ENCODE measurements at places on chromosomes 3 and 15.
A peak's percentile ranks its signal among the peaks of the same experiment; 100 is the strongest.

DNA sequence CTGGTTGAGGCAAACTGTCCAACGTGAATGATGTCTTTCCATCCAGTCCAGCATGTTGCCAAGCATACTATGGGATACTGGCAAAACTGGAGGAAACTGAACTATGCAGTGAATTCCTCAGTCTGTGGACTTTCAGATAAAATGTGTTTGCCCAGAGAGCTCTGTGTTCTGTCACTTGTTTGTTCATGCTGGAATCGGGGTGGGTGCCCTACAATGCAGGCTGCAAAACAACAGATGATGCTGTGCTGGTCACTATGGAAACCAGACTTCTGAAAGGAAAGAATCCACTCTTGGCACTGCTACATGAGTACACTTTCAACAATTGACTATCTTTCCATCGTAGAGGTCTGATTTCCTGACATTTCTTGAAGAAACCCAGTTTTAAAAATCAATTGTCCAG, 272.5 kb upstream of the ARHGEF26 start:
- no peak for DNase-seq

DNA sequence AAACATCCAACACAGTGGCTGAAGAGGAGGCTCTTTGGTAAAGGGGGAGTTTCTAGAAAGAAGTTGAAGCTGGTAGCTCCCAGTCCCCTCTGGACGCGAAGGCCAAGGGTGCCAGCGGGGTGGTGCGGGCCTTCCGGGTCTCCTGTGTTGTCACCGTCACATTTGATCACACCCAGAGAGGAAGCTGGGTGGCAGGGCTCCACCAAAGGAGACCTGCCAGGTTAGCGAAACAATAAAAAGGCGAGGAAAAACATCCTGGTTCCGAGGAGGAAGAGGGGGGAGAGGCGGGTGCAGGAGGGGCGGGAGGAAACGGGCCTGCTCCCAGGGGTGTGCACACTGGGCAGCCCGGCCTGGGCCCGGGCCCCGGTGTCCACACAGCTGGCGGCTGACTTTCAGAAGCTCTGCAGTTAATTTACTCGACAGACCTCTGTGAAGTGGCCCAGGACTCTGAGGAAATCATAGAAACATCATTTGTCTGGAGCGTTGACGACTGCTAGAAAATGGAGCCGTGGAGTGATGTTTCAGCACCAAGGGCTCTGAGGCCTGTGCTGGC, 12.1 kb downstream of the HEG1 start:
- DNase-seq, result no peak

GRCh38 chr15:70526221-70526973, 237.0 kb downstream of the UACA start:
- peak; percentile 49 for DNase-seq

DNA sequence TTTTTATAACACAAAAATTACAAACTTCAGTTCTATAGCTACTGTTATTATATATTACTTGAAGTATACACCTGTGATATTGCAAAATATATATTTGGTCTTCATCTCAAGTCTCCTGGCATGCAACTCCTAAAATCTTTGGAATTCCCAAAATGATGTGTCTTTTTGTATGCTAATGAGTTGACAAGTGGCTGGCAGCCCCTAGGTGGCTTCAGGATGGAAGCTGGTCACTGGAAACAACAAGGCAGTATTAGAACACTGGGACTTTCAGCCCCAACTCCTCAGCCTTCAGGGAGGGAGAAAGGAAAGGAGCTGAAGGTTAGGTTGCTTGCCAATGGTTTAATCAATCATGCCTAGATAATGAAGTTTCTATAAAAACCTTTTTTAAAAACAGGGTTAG, 112.0 kb downstream of the SCAPER start:
- no peak for DNase-seq

GRCh38 chr15:31296646-31297574, 29.7 kb upstream of the KLF13 start:
- no peak for DNase-seq

DNA sequence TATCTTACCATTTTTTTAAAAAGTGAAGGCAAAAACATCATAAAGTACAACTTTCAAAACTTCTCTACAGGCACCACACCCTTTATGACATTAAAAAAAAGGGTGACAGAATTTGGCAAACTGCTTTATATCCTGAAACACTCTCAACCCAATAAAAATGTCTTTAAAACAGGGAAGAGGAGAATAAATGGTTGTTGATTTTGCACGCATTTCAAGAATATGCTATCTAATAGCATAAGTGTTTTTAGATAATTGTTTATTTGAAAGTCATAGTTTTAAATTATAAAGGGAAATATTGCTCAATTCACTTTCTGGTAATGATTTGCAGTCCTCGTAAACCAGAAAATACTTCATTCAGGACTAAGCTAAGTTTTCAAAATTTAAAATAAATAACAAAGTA, 1.7 kb upstream of the PCOLCE2 start:
- DNase-seq, result no peak

DNA sequence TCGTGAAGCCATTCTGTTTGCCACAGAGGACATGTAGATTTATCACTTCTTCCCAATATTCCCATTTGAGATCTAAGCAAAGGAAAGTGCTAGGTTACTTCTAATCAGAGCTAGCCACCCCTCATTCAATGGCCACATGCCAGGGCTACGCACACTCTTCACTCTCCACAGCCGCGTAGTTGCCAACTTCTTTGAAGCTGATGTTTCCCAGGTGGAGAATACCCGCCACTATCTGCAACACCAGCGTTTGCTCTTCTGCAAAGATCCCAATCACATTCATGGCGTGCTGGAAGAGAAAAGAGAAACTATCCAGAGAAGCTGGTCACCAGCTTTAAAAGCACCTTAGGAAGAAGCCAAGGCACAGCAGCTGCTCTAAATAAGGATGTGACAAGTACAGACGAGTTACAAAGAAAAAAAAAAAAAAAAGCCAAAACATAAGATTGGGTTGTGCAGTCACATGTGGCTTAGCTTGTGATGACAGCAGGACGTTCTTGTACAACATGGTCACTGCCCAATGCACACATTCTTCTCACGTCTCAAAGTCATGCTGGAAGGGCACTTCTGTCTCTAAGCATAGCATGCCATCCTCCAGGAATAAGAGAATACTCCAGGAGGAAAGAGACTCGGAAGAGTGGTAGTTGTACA, 16.4 kb downstream of the LDHAL6B start:
- no peak for DNase-seq

GRCh38 chr3:81249540-81250029, 511.9 kb downstream of the GBE1 start:
- DNase-seq, result no peak

DNA sequence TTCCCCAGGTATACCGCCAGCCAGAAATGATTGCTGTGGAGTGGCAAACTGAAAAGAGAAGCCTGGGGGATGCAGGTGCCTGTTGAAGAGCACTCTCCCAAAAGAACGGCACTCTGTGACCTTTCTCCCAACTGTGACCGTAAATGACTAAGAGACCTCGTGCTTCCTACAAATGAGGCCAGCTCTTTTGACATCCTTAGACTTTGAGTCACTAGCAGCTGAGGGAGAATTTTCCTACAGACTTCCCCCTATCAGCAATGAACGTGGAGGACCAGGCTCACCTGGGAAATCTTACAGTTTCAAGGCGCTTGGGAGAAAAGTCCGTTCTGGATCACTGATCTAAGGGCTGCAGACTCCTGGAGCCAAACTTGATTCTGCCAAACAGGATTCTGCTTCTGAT, 8.6 kb downstream of the AQP9 start:
- no peak for DNase-seq

DNA sequence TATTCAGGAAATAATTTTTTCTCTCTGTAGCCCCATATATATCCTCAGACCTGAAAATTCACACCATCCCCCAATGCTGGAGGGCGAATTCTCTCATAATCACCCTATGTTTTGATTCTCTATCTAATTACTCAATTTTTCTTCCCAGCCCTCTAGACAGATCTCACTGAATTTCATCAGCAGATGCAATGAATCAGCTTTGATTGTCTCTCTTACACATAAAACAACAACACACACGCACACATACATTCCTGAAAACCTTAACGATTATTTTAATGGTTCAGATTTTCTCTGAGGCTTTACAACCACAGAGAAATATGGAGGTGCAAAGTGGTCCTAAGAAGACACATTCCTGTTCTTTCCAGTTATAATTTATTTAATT, 11.1 kb downstream of the RBMS3 start:
- DNase-seq, result no peak

DNA sequence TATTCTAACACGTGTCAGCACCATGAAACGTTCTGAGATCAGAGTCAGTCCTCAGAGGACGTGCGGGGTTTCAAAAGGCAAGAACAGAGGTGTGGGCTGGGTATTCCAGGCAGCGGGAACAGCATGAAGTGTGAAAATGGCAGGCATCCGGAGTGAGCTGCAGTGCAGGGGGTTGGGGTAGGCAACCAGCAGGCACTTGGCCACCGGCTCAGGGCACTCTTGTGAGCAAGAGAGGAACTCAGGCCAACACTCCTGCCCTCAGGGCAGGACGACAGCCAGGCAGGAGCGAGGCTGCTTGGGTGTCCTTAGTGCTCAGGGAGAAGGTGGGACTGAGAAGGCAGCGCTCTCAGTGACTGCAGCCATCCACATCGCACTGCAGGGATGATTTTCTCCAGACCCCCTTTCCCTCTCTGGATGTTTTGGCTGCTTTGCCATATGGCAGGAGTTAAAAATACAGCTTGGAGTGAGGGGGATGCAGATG, 151.1 kb downstream of the NUP210 start:
- no peak for DNase-seq

- no peak for DNase-seq
Observed at GRCh38 chr15:64070106-64070505, 23.5 kb downstream of the CIAO2A start.

DNA sequence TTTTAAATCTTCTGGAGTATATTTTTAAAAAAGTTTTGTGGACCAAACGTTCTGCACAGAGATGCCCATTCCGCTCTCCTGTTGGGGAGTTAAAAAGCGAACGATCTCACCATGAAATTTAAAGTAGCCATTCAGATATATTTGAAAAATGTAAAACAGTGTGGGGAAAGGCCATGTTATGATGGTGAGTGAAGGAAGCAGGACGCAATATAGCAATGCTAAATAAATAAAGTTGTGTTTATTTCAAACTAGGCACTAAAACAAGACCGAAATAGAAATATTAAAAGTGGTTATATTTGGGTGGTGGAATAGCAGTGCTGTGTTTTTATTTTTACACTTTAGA, 327 bp upstream of the CCDC13 start:
- no peak for DNase-seq

GRCh38 chr15:27028858-27029477, 58.0 kb downstream of the GABRG3 start:
- no peak for DNase-seq

- DNase-seq, result peak; percentile 57
Observed at GRCh38 chr15:62482785-62483429, 317.8 kb upstream of the C2CD4B start.

DNA sequence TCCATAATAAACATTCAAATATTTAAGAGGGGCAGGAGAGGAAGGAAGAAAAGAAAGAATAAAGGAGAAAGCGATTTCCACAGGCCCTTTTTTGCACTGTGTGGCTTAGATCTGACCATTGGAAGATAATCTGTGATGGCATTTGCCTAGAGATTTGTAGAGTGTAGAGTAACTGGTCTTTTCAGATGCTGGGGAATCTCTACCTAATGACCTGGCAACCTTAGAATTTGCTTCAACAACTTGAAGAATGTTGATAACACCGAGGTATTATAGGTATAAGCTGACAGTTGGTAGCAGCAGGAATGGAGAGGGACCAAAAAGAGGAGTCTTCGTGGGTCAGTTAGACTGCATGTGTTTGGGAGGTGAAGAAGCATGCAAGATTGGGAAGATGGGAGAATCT, 20.9 kb upstream of the AVEN start:
- no peak for DNase-seq

- DNase-seq, result no peak
Observed at GRCh38 chr3:11991751-11992150, 12.4 kb upstream of the SYN2 start.

GRCh38 chr3:99633887-99634558, 4.4 kb upstream of the COL8A1 start:
- DNase-seq, result no peak

GRCh38 chr3:127886956-127887231, 28.1 kb upstream of the KBTBD12 start:
- no peak for DNase-seq

DNA sequence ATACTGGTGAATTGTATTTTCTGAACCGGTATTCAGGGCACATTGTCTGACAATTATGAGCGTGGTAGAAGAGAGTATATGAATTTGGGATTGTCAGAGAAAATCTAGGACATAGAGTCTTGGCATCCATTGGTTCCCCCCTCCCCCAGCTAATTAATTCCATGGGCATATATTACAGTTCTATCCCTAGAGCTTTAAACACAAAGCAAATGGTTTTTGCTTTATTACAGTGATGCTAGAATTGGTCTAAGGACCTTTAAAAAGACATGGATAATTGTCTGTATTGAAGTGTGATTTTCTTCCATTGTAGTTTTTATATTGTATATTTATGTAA, 91.3 kb downstream of the FNDC3B start:
- DNase-seq, result no peak

DNA sequence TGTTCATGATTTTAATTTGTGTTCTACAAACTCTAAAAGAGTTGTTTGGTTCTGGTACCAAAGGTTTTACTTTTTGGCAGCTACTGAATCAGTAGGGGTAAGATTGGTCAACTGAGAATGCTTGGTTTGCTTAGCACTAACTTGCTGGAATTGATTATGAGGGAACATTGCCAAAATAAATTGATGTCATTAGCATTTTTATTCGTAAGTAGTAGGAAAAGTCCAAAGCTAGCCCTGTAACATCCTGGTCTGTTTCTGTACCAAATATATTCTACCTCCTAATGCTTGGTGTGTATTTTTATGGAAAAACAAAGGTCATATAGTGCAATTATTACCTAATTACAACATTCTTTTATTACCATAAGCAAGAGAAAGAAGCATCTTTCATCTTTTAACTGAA, 35.9 kb upstream of the KPNA4 start:
- DNase-seq, result no peak

GRCh38 chr3:176942305-176942704, 255.0 kb downstream of the TBL1XR1 start:
- DNase-seq, result no peak

DNA sequence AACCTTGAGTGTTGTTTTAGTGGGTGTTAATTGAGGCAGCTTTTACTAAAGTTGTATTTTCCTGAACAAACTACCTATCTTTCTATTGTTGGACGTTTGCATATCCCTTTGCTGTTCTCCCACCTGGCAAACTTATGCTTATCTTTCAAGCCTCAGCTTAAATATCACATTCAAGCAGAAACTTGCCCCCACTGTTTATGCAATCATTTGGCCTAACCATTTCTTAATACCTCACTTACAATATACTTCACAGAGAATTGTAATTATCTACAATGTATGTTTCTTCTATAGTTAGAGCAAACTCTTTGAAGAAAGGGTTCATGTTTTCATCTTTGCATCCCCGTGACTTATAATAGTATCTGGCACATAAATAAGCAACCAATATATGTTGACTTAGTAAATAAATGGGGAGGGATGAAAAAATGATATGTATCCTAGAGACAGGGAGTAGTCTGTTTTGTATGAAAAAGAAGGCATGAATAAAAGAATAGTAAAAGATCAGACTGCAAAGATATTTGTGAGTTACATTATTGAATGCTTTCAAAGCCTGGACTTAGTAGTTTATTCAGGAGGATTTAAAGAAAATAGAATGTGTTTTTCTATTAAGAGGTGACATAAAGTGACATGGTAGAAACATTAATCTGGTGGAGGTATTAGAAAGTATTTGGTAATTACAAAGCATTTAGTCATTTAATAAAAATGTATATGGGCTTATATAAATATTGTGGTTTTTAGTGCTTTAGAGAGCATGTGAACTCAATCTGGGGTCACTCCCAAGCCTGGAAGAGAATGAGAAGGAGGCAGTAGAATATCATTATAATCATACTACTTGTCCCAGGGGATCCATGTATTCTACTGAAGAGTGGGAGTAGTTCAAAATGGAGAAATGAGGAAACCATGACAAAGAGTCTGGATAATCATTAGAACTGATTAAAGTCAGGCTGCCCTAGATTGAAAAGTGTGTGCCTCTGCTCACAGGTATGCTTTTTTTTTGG, 60.0 kb upstream of the DCBLD2 start:
- DNase-seq, result no peak
